AG10803 (cell line): ENCODE measurements at places on chromosomes 5 and 9.

DNA sequence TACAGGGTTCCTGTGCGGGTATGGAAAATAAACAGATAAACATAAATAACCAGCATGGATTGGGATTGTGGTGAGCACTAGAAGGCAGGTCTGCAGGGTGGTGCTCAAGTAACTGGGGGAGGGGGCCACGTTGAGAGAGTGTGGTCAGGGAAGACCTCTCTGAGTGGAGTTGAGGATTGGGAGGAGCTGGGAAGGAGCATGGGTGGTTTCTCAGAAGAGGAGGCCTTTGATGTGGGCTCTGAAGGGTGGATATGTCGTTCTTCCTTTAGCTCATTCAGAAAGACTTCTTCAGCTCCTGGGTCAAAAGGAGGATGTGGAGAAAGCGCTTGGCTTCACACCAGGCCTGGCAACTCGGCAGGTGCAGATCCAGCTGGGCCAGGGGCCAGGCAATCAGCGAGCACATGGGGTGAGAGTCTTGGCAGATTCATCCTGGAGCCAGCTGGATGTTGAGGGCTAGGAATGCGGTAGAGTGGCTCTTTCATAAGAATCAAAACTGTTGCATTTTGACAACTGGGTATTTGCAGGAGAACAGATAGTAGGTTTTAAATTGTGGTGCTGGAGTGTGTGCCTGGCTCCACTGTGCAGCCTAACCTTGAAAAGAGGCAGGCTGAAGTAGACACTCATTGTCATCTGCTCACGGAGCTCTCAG is 71.7 kb downstream of the PCSK5 start:
- DNase-seq = peak; percentile 21

GRCh38 chr5:16976625-16977008 is 40.5 kb upstream of the MYO10 start:
- no peak for DNase-seq

GRCh38 chr5:7882926-7883325 is 14.0 kb downstream of the MTRR start:
- DNase-seq = no peak

DNA sequence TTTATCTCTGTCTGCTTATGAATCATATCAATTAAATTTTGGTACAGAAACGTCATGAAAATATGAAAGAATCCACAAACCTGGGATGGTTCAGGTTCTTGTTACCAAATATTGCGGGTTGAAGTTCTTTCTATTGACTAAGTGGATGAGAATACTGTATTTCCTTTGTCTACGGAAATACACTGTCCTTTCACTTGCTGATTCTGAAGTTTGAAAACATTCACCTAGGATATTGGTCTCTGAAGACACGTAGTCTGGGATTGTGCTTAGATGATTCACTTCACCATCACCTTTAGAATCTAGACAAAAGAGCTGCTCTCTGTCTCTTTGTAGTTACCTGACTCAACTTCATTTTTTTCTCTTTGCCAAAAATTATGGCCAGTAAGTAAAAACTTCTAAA is 222.4 kb downstream of the FBN2 start:
- no peak for DNase-seq

- peak; percentile 85 for DNase-seq
Observed at GRCh38 chr5:91189480-91190313, 193.4 kb downstream of the ARRDC3 start.

- DNase-seq = no peak
Observed at GRCh38 chr9:16912197-16912596, 41.7 kb upstream of the BNC2 start.

DNA sequence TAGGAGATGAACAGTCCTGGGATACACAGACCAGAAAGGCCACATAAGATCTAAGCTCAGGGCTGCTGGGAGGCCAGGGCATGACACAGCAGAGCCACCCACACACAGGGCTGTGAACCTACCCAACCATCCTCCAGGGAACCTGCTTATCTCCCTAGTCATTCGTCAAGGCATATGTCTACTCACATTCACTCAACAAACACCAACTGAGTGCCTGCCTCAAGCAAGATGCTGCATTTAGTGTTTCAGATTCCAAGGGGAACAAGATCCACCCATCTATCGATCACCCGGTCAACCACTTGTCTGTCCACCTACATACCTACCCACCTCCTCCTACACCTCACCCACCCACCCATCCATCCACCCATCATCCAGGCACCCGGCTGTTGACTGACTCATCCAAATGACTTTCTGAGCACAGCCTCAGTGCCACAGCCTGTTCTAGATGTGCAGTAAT is 1.9 kb downstream of the DPM2 start:
- DNase-seq = no peak

DNA sequence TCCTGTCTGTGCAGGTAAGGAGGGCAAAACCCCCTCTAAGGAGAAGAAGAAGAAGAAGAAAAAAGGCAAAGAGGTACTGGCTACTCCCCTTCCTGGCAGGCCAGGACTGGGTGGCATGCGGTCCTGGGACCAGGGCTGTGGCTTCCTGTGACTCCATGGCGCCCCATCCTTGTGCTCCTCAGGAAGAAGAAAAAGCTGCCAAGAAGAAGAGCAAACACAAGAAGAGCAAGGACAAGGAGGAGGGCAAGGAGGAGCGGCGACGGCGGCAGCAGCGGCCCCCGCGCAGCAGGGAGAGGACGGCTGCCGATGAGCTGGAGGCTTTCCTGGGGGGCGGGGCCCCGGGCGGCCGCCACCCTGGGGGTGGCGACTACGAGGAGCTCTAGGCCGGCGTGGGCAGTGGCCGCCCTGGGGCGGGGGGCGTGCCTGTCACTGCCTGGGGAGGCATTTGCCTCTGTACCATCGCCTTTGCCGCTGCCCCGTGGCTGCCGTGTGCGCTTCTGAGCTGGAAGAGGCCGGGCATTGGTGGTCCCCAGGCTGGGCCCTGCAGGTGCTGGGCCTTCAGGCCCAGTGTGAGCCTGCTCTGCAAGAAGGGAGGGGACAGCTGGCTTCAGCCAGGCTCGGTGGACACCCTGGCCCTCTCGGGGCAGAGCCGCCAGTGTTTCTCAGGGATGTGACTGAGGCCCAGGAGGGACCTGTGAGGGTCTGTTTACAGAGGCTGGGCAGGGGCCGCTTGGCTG is 2.0 kb upstream of the AJM1 start:
- DNase-seq = no peak

DNA sequence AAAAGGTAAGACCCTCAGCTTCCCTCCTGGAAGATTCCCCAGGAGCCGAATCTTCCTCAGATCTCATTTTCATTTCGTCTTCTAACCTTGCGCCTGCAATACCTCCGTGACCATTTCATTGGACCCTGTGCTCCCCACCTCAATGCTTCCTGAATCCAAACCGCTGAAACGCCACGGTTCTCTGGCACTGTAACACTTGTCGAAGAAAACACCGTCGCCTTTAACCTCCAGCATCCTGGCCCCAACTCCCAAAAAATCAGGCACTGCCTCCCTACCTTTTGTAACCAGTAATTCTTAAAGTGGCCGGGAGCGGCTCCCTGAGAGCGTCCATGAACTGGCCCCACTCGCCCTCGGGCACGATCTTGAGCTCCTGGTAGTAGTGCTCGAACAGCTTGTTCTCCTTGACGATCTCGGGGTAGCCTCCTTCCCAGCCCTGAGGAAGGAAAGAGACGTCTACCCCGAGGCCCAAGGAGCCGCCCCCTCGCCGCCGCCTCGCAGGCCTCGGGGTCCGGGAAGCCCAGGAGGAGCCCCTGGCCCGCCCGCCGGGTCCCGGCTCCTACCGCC is 438 bp downstream of the NSUN2 start:
- DNase-seq = peak; percentile 31
